Stimulated activated CD4-positive, alpha-beta T cell treated with anti-CD3 and anti-CD28 coated beads, Interleukin-15, amount 100 ng/mL, for 48 hours (primary cell): ENCODE measurements at places on chromosomes 12 and 14.

DNA sequence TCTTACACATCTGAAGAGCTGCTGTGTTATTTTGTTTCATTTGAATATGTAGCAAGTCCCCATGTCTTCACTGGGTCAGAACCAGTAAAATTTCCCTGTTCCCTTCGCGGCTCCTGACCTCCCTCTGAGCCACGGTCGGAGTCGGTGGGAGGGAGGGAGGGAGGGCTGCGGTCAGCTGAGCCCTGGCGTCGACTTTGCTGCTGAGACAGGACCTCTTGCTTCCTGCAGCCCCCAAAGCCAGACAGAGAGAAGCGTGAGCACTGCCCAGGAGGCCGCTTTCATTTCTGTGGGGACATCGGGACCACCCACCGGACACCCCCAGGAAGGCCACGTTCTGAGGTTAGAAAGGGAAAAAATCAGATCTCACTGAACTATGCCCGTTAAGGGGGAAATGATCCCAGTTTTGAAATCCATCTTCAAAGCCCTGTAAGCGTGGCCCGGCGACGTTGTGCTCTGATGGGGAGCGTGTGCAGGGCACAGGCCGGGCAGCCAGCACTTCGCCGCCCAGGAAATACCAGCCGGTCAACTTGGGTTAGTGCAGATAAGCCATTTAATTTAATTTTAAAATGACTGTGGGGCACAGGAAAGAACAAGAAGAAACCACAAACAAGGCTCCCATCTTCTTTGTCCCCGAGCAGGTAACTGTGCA, 42.1 kb downstream of the NOC4L start:
- DNase-seq = no peak

- DNase-seq = no peak
Observed at GRCh38 chr14:21874167-21874566, 200.5 kb upstream of the OR4E1 start.

DNA sequence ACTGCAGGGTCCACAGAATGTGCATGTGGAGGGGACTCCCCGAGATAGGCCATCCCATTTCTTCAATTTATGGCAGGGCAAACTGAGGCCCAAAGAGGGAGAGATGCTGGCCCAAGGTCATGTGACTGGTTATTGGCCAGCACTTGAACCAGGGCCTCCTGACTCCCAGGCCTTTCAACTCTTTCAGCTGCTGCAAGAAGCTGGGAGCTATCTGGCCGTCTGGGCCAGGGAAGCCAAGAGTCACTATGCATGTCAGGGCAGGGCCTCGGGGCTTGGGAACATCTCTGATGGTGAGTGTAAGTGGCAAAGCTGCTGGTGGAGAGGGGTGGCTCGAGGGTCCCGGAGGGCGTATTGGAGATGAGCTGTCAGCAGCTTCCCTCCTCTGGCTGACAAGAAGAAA, 9.5 kb upstream of the LTBP2 start:
- no peak for DNase-seq

DNA sequence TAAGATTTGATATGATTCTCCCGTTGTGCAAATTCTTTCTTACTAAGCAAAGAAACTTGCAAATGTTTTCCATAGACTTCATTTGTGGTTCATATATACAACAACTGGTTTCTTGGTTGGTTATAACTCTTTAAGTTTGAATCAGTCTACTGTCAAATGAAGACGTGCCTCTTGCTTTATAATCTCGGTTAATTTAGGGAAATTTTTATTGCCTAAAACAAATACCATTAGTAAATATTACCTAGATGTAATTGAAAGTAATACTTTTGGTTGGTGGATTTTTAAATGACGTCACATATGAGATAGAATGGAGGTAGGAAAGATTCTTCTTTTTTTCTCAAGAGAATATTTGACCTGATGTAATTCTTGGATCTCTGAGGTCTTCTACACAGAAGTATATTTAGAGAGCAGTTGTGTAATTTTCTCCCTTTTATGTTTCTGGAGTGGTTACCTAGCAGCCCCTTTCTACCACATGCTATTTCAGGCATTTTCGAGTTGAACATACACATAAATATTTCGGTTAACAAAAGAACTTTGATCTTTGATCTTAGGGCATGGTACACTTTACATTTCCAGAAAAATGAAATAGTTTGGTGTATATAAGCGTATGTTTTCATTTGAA, 1.7 kb downstream of the ATF7IP start:
- no peak for DNase-seq

DNA sequence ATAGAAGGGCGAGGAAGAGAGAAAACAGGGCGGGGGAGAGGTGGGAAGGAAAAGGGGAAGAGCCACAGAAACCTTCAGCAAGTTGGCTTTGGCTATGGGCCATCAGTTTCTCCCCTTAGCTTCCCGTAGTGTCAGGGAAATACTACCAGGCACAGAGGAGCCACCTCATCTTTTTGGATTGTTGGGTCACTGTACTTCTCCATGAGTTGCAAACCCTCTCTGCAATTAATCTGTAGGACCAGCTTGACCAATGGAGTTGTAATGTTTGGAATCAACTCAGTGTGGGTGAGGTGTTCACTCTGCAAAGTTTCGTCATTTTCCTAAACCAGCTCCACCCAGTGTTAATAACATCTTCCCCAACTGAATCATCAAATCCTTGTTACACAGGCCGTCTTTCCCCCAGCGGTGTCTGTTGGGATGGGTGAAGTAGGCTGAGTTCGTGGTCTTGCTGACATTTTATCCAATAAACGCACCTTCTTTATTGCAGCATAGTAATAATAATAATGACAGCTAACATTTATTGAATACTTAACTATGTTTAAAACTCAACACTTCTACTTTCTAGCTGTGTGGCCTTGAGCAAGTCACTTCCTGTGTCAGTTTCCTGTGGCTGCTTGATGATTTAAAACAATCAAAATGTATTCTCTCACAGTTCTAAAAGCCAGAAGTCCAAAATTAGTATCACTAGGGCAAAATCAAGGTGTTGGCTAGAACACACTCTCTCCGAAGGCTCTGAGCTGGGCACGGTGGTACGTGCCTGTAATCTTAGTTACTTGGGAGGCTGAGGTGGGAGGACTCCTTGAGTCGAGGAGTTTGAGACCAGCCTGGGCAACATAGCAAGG, 8.1 kb upstream of the GLTP start:
- DNase-seq = no peak

DNA sequence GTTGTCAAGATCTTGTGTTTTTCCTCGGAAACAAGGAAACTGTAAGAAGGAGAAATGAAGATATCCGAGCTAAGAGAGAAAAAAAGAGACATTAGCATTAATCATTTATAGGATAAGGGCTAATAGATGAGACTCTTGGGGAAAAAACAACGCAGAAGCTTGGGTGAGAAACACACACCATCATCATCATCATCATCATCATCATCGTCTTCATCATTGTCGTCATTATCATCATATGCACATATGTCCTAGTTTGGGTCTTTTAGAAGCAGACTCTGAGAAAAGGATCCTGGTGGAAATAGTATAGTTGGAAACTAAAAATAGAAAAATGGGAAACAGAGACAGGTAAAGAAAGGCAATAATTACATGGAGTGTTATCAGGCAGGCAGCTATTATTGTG, 95.9 kb downstream of the PAH start:
- no peak for DNase-seq

DNA sequence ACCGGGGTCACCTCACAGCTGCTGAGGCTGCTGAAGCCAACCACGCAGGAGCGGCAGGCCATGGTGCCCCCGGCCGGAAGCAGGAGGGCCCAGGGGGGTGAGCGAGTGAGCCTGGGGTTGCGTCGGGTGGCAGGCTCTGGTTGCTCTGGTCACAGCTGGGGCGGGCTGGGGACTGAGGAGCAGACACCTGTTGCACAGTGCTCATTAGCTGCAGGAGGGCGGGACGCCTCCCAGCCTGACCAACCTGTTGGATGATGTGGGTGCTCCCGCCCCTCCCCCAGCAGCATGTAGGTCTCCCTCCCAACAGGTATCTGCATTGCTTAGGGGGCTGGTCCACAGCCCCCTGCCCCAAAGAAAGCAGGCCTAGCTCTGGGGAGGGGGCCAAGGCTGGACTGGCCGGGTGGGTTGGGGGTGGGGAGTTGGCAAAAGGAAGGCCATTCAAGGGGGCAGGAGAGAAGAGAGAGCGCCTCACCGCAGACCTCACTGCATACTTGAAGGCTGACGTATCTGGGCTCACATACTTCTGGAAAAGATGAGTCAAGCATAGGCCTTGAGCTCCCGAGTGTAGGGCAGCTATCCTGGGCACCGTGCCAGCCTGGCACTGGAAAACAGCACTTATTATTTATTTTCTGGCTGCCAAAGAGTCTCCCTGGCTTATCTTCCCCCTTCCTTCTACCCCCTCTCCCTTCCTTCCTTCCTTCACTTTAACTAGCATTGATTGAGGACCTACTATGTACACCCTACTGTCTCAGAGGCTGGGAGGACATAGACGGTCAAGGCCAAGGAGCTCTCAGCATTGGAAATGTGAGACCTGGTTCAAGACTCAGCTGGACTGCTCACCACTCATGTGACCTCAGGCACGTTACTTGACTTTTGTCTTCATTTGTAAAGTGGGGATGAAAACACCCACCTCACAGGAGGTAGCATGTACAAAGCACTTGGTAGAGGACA, at the start of gene KRT80:
TSS of gene KRT80 (minus strand) at position 174 of the 951 bp plus-strand sequence. CDS start at position 62, 112 bp downstream.
- no peak for DNase-seq

GRCh38 chr12:131362291-131363211, 348.3 kb upstream of the SFSWAP start:
- no peak for DNase-seq

GRCh38 chr12:43737646-43738045, 20.9 kb downstream of the PUS7L start:
- no peak for DNase-seq

DNA sequence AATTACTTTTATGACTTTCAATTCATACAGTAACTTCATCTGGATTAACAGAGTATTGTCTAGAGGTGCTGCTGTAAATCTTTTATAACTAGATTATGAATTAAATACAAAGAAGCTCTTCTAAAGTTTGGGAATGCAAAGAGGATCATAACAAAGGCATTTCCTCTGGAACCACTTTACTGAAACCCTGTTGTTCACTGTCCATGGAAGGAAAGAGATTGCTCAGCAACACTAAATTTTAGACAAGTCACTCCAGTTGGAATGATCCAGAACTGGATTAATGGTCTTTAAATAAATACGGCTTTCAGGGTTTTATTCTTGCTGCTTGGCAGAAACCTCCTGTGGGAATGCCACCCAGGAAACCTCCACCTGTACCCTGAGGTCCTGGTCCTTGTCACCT, 250.6 kb downstream of the KSR2 start:
- DNase-seq = no peak

DNA sequence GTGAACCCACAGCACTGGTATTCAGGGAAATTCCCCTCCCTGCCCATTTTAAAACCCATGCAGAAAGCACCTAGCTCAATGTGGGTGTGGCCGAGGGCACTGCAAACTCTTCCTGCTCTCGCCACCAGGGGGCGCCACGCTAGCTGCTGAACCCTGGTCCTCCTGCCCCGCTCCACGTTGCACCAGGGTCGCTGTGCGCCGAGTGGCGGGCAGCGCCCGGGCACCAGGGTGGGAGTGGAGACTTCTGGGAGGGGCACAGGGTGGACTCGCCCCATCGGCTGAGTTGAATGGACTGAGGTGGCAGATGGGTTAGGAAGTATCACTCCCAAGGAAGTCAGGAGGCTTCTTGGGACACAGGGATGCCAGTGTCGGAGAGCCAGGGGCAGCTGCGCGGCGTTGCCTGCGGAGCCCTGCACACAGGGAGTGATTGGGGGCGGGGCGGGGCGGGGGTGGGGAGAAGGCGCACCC, 48.1 kb upstream of the BCL11B start:
- peak; percentile 73 for DNase-seq

GRCh38 chr12:107522692-107523477, 162.7 kb upstream of the PWP1 start:
- DNase-seq = no peak

- no peak for DNase-seq
Observed at GRCh38 chr12:42593874-42594273, 4.3 kb upstream of the PRICKLE1 start.

DNA sequence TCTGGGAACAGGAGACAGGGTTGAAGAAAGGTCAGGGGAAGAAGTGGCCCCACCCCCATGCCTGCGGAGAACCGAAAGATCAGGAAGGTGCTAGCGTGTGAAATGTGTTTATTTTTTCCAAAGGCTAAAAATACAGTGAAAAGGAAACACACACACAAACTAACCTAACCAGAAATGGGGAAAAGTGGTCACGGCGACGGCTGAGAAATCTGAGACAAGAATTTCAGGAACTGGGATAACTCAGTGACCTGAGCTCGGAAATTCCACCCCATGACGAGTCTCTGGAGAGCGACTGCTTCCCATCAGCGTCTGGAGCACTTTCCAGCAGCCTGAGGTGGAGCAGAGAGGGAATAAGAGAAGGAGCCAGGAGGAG, 16.6 kb upstream of the RND1 start:
- DNase-seq = no peak

- DNase-seq = no peak
Observed at GRCh38 chr14:62381311-62382070, 619.3 kb downstream of the SNAPC1 start.

DNA sequence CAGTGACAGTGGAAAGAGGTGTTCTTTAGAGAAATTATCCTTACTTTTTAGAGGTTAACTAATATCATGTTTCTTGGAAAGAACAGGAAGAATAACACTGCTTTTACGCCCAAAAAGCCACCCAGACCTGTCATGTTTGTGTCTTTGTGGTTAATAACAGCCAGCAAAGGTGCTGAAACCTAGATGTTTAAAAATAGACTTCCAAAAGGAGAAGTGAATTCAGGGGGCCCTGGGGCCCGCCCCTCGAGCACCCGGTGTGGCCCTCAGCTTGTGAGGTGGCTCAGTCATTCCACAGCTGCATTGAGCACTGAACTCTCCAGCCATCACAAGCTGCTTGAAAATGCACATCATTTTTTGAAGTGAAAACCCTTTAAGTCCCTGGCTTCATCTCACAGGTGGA, 20.8 kb upstream of the AMN start:
- no peak for DNase-seq

- no peak for DNase-seq
Observed at GRCh38 chr12:15356951-15357364, 34.6 kb downstream of the PTPRO start.

- no peak for DNase-seq
Observed at GRCh38 chr14:22185191-22185590, 403.8 kb downstream of the DAD1 start.

- DNase-seq = no peak
Observed at GRCh38 chr12:3381059-3382047, 109.7 kb upstream of the PRMT8 start.

GRCh38 chr12:102009796-102010195, 52.0 kb downstream of the WASHC3 start:
- no peak for DNase-seq

DNA sequence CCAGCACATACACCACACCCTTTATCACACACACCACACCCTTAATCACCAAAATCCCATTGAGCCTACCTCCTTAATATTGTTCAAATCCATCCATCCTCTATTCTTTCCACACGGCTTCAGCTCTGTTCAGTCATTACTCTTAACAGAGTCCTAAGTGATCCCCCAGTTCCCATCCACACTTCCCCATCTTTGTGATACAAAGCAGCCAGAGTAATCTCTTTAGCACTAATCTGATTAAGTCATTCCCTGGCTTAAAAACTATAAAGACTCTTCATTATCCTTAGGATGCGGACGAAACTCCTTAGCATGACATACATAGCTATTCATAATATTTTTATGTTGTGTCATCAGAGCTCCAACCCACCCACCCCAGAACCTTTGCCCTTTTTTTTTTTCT, 14.7 kb upstream of the MFAP5 start:
- no peak for DNase-seq

- DNase-seq = no peak
Observed at GRCh38 chr12:108201808-108202207, 72.7 kb downstream of the WSCD2 start.

GRCh38 chr14:53478174-53478573, 325.1 kb upstream of the DDHD1 start:
- DNase-seq = no peak

- no peak for DNase-seq
Observed at GRCh38 chr12:27645671-27646070, 50.6 kb upstream of the REP15 start.

GRCh38 chr12:79063258-79063657, 198.7 kb downstream of the SYT1 start:
- no peak for DNase-seq
